ENCODE measurements at places on chromosomes 4 and X.

DNA sequence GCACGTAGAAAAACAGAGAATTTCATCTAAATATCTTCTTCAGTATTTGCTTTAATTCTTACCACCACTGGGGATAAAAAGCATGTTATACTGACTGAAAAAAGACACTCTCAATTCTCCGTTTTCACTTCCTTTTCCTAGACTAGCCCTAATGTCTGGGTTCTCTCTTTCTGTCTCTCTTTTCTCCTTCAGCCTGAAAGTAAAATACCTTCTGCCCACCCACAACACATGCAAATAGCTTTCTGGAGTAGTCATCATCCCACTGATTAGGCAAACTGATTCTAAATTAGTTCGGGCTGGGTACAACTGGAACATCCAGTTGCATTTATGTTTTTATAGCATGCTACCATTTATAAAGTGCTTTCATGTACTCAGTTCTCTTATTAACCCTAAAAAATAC, 142.4 kb upstream of the ANKRD50 start:
- no peak for DNase-seq

DNA sequence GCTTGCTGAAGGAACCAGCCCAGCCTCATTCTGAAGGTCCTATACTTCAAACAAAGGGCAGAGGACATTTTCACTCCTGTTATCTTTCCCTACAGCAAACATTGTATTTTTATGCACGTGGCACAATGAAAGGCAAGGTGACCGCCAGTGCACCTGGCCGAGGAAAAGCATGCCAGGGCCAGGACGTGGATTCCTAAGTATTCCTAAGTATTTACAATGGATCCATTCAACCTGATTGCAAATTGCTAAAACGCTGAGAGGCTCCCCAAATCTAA, 127.9 kb upstream of the FTHL17 start:
- no peak for DNase-seq

GRCh38 chrX:41720125-41720779, 3.7 kb upstream of the GPR82 start:
- no peak for DNase-seq

DNA sequence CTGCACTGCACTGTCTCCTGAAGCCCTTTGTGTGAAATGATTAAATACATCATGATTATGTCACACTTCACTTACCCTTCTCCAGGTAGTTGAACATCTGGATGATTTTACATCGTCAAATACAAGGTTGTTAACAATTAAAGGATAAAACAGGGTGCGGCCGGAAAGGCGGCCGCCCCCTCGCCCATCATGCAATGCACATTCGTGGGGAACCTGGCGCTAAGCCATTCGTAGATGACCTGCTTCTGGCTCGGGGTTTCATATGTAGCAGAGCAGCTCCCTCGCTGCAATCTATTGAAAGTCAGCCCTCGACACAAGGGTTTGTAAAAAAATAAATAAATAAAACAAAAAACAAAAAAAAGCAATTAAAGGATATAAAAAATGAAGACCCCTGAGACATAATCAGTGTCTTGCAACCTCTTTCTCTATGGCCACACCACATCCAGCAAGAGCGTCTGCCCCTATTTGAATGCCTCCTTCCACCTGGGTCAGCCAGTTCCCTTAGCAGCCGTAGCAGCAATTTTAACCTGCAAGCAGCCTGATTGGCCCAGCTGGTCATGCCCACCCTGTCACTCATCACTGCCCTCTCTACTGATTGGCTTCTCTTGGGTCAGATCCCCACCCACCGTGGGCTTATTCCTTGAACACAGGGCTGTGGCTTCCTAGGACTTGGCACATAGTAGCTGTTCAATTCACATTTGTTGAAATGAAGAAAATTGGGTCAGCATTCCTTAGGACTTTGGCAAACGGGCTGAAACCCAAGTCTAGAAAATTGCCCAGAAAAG, 147.8 kb upstream of the PSAPL1 start:
- no peak for DNase-seq

DNA sequence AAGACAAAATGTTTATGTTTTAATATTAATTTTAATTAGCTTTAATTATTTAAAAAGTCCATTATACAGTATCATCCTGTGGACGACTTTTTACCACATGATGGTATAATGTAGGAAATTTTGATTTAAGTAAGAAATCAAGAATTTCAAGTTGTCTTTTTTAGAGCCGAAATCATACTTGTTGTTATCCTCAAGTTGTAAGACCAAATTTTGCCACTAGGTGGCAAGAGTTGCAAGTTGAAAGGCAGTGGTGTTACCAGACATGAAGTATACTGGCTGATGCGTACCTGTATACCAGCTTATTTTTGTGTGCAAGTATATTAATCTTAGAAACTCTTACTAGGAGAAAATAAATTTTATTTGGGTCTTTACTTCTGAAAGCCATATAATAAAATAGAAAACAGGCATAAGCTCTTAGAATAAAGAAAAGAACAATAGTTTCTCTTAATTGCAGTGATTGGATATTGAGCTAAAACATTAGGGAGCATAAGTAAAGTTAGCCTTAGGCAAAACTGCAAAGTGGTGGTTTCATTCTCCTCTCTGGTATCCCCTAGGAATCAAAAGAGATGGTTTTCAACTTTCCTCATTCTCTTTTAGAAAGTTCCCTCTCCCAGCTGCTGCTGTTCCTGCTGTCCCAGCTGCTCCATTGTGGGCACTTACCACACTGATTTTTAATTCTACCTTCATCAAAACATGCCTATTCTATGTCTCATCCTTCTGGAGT, 118.0 kb upstream of the WDFY3 start:
- no peak for DNase-seq

DNA sequence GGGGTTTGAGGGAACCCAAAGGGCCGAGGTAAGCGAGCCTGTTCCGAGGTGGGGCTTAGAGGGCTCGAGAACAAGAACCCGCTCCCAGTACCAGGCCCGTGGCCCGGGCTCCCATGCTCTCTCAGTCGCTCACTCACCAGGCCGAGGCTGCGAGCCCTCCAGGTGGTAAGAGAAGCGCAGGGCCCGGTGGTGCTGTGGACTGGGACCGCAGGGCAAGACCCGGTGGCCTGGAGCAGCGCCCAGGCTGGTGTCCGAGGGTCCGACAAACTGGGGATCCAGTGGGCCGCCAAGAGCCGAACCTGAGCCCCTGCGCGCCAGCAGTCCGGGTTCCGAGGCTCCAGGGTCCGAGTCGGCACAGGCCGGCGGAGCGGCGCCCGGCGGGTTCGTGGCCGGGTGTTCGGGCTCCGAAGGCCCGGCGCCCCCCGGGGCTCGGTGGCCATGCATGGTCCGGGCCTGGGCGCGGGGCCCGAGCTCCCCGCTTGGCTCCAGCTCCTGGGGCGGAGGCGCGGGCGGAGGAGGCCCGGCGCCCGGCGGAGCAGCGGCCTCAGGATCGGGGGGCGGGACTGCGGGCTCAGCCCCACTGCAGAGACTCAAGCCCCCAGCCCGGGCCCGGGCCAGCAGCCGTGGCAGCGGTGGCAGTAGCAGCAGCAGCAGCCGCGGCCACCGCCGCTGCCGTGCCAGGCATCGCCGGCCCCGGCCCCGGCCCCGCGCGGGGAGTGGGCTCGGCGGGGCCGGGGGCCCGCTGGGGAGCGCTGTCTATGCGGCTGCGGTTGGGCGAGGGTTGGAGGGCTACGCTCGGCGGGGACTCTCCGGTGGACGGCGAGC, 833 bp downstream of the FGD1 start:
- DNase-seq: no peak

GRCh38 chr4:139635966-139636365, 29.7 kb upstream of the MGST2 start:
- DNase-seq: no peak

GRCh38 chrX:32744921-32745320, 466.4 kb downstream of the DMD start:
- DNase-seq: no peak

GRCh38 chrX:132622130-132622529, 133.3 kb upstream of the MBNL3 start:
- no peak for DNase-seq

DNA sequence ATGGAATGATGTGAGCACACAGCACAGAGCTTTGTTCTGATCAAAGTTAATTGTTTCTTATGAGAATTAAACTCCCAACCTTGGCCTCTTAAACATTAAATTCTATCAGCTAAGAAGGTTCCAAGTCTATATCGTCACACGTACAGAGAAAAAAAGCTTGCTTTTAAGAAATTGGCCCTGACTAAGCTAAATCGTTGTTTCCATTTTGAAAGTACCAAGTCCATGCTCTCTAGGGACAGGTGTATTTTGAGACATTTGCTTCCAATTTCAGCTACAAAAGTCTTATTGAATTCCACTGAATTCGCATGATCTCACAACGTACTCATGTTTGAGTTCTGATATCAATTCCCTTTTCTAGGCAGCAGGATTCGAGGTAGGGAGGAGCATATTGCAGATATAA, 157.4 kb downstream of the SHROOM3 start:
- no peak for DNase-seq

DNA sequence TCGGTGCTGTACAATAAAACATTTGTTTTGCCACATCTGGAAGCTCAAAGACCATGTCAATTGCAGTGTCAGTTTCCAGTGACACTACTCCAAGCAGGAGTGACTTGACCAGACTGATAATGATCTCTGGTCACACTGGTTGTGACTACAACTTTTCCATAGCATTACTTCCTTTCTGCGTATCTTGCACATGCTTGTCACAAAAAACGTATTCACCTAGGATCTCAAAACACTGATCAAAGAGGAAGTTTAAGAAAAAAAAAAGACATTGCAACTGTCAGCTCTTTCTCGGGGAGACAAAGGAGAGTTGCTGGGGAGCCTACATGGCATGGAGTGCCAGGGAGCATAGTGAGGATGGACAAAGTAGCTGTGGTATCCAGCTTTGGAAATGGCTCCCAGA, 60.6 kb downstream of the OPHN1 start:
- no peak for DNase-seq

DNA sequence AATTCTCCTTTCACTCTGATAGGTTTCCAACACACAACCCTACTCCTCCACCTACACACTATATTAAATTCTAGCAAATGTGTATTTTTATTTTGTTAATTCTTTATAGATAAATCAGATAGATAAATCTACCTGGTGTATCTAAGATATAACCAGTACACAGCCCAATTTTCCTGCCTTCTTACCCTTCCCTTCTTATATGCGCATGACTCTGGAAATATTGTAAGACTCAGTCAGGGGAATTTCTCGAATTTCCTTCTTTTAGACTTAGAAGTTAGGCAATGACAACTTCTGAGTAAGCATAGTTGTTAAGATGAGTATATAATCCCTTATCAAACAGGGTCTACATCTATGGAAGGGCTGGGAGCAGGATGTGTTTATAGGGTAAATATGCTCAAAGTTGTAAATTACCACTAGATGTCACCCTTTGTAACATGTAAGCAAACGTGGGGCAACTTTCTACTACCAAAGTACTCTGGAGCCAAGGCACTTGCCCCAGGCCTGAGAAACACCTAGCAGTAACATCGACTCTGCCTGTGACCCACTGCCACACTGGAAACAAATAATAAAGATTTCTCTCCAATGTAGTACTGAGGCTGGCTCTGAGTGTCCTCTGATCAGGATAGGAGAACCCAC, 444.7 kb downstream of the IQCM start:
- no peak for DNase-seq

DNA sequence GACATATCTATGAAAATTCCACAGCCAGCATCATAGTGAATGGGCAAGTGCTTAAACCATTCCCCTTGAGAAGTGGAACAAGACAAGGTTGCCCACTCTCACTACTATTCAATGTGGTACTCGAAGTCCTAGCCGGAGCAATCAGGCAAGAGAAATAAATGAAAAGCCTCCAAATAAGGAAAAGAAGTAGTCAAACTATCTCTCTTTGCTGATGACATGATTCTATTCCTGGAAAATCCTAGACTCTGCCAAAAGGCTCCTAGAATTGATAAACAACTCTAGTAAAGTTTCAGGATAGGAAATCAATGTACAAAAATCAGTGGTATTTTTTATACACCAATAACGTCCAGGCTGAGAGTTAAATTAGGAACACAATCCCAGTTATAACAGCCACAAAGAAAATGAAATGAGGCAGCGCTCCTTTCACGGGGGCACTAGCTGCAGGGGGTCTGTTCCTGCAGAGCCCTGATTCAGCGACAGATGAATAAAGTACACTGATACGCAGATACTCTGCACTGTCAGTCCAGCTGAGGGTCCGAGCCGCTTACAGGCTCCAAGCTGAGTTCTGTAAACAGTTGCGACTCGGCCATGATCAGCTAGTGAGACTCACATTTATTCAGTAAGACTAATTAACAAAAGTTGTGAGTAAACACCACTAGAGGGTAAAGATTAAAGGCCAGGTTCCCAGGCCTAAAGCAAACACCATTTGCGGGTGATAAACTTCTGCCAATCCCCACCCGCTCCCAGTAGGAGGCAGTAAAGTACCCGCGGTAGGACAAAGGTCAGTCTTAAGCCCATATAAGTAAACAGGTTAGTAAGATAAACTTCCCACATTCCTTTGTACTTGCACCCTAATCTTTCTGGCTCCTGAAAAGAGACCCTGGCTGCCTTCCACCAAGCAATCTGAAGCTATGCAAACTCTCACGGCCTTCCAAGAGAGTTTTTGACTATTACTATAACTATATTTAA, 290.6 kb upstream of the GRID2 start:
- no peak for DNase-seq

GRCh38 chr4:6909113-6909969, at the start of gene TBC1D14:
Gene TBC1D14, plus strand, starts transcription at chr4:6909826. Its CDS starts 13,564 bp downstream, at chr4:6923390.
- peak; percentile 73 for DNase-seq

GRCh38 chr4:14513471-14513870, 488.8 kb upstream of the CPEB2 start:
- no peak for DNase-seq

DNA sequence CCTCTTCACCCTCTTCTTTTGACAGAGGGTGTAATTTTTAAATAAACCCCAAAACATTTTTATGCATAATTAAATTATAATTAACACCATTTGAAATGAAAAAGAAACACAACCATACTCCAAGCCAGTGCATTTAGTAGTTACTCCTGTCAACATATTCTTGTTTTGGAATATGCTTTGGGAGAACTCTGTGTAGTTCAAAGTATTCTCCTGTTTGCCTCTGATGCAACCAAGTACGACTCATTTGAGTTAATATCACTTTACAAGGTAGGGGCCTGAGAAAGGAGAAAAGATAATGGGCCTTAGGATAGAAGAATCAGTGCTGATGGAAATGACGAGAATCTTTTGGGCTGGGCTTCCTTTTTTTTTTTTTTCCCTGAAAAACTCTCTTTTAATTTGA, 2.7 kb downstream of the PTPN13 start:
- no peak for DNase-seq

GRCh38 chr4:41611881-41612871, 74.2 kb downstream of the LIMCH1 start:
- DNase-seq: no peak

- no peak for DNase-seq
Measured at GRCh38 chr4:29278585-29278984, 1441.6 kb upstream of the PCDH7 start.
